ENCODE measurements at places on chromosomes 2 and 18.

DNA sequence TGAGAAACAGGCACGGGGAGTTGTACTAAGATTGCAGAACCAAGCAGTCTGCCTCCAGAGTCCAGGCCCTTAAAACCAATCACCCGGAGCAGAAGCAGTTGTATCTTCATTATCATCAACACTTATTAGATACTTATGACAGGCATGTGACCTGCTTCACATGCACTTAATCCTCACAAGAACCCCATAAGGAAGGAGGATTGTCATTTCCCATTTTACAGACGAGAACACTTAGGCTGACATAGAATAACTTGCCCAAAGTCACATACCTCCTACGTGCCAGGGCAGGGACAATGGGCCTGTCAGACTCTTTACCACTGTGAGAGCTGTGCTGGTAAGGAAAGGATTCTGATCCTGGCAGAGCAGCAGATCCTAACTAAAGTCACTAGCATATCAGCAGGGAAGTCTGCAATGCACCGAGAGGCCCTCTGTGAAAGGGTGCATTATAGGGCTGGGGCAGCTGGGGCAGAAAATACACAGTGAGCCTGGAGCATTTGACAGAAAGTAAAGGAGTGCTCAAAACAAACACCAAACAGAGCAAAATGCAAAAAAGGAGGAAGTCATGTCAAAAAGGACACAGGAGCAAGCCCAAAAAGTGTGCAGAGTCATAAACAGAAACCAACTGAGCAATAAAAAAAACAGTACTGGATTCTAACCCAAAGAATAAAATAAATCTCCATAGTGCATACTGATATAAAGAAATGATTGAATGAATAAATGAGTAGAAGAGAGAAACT lies 55.9 kb upstream of the SP3 start:
- DNase-seq = no peak

DNA sequence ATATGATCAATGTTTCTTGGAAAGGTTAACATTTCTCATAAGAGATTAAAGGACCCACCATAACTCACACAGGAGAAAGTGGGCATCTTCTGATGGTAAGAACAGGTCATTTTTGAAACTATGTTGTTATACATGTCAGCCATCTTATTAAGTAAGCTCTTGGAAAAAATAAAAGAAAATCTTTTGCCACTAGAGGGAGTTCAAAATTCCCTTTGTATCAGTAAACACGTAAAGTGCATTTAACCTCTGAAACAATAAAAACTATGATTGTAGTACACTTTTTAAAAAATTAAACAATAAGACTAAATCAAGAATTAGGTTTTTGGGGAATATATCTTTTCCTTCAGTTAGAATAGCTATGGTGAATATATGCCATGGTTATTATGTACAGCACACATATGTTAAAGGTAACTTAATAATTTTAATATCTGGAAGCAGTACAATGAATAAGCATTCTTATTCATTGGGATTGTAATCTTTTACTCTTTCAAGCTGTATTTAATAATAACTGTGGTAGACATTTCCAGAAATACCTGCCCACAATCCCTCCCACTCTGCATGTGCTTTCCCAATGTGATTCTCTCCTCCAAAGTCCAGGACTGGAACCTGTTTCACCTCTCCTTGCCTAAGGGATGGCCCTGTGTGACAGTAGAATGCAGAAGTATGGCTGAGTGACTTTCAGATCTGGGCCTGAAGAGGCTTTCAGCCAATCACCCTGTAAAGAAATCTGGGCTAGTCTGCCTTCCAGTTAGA lies 64.2 kb downstream of the RBMS1 start:
- DNase-seq = peak; percentile 69

DNA sequence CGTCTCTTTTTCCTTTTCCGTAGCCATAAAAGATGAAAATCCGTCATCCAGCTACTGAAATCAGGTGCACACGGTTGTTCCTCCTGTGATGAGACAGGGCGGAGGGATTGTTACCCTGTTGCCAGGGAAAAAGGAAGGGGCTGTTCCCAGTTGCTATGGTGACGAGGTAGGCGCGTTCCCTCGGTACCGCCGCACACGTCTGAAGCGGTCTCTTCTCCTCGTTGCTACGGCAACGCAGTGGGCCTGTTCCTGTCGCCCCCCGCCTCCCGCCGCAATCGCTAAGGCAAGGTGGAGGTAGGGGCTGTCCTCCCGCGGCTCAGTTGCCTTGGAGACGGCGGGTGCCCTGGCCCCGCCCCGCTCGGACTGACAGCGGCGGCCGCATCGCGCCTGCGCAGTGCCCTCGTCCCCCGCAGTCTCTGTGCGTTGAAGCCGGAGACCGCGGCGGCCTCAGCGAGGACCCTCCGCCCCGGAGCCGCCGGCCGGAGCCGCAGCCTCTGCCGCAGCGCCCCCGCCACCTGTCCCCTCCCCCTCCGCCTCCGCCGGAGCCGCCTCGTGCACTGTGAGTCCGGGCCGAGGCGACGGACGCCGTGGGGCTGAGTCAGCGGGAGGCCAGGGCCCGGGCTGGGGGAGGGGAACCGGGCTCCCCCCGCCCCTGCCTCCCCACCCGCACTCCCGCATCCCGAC lies at the start of gene MAPRE3:
MAPRE3 (plus strand) TSS at position 394 of the 684 bp plus-strand sequence. CDS start 51,582 bp downstream, outside the sequence.
- peak; percentile 61 for DNase-seq

- DNase-seq = no peak
Measured at GRCh38 chr2:220662431-220662830, 909.7 kb downstream of the EPHA4 start.

DNA sequence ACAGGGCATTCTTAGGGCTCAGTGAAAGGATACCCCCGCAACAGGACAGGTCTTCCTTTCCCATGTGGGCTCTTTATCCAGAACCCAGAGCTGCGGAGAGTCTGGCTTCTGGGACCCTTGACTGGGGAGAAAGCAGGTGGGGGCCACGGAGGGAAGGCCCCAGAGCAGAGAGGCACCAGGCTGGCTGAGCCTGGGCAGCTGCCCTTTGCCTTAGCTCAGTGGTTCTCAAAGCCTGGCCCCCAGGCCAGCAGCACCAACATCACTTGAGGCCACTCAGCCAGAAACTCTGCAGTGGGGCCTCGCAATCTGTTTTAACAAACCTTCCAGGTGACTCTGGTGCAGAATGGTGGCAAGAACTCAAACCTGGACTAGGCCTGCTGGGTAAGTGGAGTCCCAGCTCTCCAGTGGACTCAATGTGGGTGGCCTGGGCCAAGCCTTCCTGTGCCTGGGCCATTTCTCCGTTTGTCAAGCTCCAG lies 1.6 kb upstream of the TMEM37 start:
- DNase-seq = no peak

DNA sequence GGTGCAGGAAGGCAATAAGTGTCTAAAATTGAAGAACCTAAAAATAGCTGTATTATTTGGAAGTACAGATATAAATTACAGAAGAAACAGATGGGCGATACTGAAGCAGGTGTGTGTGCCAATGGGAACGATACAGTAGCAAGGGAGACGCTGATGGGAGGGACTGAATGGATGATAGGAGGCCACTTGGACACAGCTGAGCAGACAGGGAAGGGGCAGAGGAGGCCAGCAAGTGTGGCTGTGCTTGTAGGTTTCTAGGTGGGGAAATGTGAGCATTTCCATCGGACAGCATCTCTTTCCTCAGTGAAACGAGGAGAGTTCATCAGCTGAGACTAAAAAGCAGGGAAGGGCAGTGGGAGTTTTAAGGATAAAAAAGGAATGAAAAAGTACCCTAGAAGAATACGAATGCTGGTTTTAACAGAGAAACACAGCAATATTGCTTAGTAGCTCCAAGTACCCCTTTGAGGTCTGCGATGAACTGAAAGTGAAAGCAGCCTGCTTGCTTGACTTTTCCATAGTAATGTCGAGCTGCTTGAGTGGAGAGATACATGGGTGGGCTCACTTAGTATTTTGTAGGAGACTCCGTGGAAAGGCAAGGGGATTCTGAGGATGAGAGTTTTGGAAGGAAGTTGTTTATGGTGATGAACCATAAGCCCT lies 91.7 kb upstream of the EPC2 start:
- DNase-seq = no peak

- no peak for DNase-seq
Measured at GRCh38 chr2:239910851-239911640, 114.1 kb downstream of the NDUFA10 start.

GRCh38 chr2:44441200-44441599 lies 79.5 kb downstream of the CAMKMT start:
- DNase-seq = no peak

- no peak for DNase-seq
Measured at GRCh38 chr2:18284331-18284730, 276.1 kb downstream of the RDH14 start.

DNA sequence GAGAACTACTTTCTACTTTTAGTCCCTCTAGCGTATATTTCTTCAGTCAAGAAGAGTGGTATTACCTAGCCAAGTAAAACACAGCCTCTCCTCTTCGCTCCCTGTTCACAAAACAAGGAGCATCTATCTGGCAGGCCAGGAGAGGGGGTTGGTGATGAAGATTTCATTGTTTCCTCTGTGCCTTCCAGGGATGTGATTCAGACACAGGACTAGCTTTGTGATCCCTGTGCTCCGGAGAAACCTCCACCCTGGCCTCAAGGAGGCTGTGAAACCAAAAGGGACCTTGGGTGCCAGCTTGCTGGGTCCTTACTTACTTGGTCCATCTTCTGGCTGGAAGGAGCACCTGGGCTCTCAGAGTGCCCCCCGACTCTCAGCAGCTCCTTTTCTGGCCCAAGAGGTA lies 5.7 kb downstream of the RHOB start:
- DNase-seq = no peak

- DNase-seq = no peak
Measured at GRCh38 chr2:174608866-174609214, 11.2 kb upstream of the WIPF1 start.

DNA sequence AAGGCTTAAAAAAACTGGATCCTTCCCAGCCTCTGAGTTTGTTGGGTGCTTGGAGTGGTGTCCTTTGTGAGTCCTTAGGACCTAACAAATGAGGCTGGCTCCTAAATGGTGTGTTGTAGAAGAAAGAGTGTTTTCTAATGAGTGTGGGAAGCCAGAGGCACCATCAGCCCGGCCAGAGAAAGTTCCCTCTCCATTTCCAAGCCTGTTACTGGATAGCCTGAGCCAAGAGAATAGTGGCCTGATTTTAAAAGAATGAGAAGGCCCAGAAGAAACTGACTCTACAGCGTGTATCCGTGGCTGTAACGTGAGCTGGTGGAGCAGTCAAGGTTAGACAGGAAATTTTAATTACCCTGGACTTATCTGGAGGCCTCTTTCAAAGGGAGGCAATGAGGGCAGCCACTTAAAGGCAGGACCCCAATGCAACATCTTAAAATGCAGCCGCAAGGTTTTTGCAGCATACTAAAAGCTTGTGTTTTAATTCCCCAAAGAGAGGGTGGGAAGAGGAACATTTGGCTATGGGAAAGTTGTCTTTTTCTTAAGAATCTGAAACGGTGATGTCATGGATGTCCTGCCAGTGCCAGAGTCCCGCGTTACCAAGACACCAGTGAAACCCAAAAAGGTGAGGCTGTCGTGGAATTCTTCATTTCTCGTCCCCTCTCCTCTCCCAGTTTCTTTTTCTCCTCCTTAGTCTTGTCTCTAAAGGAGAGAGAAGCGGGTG lies 4.6 kb downstream of the EFHD1 start:
- no peak for DNase-seq

DNA sequence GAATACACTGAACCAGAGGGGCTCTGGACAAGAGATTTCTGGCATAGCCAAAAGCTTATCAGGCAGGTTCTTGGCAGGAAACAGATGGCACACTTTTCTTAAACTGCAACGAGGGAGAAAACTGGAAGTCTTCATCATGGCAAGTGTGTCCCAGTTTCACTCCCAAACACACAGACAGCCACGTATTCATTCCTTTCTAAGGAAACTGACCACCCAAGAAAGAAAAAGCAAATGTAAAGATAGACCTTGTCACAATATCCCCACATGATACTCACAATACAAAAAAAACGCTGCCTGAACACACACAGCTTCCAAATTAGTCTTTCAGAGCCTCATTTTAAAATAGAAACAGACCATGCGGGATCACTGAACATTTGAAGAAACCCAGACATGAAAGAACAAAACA lies 40.6 kb upstream of the RTTN start:
- no peak for DNase-seq

GRCh38 chr2:43707255-43708015 lies 31.2 kb upstream of the C1GALT1C1L start:
- DNase-seq = peak; percentile 48

DNA sequence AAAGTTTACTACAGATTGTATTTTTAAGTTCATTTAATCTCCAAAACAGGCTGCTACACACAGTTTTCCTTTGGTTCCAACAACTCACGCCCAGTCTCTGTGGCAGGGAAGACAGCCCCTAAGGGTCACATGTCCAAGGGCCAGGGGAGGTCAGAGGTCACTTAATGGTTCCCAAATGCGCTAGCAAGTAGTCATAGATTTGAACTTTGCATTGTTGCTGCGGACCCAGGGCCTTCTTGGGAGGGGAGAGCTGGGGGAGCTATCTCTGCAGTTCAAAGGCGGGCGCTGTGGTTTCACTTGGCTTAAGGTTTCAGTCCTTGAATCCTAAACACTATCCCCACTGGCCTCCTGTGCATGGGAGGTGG lies 74.8 kb upstream of the ZNF532 start:
- DNase-seq = no peak

DNA sequence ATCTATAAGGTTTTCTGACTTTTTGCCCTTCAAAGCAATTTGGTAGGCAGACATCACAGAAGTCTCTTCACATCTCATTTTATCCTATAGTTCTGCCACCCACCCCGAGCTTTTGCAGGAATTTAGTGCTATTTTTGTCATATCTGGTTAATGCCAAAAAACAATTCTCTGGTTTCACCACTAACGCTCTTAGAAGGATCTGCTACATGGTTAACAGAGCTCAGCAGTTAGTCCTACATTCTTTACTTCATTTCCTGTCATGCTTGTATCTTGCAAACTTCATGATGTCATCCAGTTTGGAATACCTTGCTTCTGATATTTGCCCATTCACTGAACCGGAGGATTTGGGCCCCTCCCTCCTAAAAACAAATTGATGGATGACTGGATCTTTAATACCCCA lies 116.8 kb upstream of the SERPINE2 start:
- DNase-seq = peak; percentile 58

DNA sequence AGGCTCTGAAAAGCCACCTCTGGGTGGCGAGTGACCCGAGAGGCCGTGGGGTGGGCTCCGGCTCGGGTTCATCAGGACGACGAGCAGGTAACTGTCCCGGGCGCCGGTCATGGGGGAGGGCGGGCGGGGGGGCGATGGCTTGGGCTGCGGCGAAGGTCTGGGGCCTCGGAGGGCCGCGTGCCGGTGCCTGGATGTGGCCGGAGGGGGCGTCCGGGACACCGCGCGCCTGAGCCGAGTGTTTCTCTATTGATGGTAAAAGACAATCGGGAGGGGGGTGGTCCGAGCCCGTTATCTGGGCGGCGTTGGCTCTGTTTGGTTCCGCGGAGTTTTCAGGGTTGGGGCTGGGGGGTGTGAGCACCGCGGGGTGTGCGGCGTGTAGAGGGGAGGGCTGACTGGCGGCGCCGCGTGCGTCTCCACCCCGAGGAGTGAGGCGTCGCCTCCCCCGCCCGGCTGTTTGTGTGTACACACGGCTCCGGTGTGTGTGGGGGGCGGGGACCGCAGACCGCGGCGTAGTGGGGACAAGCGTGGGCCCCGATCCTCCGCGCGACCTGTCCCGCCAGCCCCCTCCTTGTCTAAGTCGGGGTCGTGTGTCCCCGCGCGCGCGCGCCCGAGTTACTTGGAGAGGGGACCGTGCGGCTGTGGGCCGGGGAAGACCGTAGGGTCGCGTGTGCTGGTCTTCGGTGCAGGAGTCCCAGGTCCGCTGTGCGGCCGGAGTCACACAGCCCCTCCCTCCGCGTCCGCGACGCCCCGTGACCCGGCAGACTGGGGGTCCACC lies 1.6 kb downstream of the CTIF start:
- peak; percentile 68 for DNase-seq

- no peak for DNase-seq
Measured at GRCh38 chr2:42934580-42935186, 142.3 kb upstream of the HAAO start.

Measured in fibroblast of skin of abdomen (primary cell).